Right atrium auricular region (tissue), 2 donors: ENCODE measurements at places on chromosomes 7 and 10. TPM values are rescaled to one million over a fixed set of nuclear protein-coding genes. Genes with fewer than 3 reads are reported as not detected.

Gene CALML3
- total RNA-seq, result not detected

Gene MAD1L1
- total RNA-seq, result 13.3 TPM

Gene SLC16A12
- total RNA-seq, result 10.0 TPM

Gene OR6B1
- total RNA-seq, result not detected

- no peak for DNase-seq
Observed at GRCh38 chr10:11425676-11426075, 185.8 kb downstream of the USP6NL start.

- DNase-seq, result no peak
Observed at GRCh38 chr10:69976795-69977546, 75.7 kb upstream of the MACROH2A2 start.

DNA sequence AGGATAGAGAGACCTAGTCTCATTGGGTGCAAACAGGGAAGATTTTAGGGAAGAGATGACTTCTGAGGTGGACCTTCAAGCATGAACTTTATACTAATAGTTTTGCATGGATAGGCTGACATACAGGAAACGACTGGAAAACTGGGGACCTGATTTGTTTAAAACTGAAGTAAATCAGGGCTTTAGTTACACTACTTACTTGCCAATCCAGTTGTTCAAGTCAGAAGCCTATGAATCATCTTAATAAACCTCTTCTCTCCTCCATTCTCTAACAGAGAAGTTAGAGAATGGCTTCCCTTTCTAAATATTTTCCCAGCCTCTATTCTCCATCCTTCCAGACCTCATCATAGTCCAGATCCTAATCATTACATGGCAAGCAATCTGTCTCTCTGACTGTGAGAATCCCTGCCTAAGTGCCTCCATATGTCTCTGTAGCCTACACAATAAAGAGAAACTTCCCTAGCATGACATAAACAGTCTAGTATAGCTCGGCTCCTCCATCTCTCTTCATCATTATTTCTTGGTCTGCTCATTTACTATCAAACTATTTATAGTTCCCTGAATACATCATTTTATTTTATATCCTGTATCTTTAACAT lies 55.8 kb downstream of the PRKG1 start:
- no peak for DNase-seq

- DNase-seq, result no peak
Observed at GRCh38 chr10:107453561-107453960, 289.1 kb upstream of the SORCS1 start.
